ENCODE measurements at places on chromosomes 11 and 22.

DNA sequence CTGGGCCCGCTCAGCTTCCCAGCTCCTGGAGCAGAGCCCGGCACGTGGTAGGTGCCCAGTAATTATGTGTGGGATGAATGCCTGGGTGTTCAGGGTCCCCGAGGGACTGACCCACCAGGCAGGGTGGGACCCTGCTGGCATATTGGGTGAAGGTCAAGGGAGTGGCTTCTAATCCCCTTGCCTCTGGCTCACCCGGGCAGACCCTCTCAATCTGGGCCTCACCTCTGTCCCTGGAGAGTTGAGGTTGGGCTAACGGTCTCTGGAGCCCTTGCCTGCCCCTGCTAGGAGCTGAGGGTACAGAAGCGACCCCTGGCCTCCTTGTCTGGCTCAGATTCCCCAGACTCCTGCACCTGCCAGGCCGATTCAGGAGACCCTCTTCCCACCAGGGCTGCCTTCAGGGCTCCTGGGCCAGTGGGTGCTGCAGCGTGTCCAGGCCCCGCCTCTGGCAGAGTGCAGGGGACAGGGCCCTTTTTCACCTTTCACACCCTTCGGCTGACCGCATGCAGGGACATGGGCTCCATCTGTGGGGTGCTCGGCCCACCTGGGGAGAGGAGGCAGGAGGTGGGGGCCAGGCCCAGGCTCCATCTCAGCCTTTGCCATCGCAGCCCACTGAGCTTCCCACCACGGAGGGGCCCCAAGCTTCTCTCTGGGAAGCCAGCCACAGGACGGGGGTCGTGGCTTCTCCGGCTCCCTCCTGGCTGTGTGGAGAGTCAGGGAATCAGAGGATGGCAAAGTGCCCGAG is 3.8 kb upstream of the CTSD start:
- no peak for DNase-seq

DNA sequence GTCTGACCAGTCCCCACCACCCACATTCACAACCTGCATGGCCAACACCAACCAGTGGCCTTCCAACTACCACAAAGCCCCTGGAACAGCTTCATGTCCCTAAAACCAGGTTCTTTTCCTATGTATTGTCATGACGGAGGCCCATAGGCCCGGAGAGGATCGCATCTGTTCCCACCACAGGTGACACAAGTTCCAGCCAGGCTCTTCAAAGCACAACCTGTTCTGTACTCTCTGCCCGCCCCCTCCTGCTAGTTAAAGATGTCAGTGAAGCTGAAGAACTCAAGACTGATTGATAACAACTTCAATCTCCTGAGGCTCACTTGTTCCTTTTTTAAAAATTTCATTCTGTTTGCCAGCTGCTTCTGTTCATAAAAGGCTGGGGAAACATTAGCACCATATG is 121.1 kb upstream of the GUCY1A2 start:
- DNase-seq, result no peak

DNA sequence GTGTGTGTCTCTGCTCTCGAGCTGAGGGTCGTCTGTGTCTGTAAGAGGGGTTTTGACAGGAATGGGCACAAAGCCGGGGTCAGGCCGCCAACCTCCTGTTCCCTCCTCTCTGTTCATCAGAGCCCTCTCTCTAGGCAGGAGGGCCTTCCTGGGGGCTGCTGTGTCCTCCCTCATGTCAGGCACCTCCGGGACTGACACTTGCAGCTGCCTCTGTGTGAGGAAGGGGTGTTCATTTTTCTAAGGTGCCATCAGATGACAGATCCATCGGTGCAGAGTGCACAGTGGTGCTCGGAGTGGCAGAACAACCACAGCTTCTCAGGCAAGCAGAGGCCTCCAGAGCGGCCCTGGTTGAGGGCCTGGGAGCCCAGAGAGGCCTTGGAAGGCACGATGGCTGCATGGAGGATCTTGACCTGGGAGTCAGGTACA is 265.4 kb upstream of the B3GAT1 start:
- DNase-seq, result no peak

GRCh38 chr22:34946339-34946985 is 119.5 kb upstream of the ISX start:
- no peak for DNase-seq

DNA sequence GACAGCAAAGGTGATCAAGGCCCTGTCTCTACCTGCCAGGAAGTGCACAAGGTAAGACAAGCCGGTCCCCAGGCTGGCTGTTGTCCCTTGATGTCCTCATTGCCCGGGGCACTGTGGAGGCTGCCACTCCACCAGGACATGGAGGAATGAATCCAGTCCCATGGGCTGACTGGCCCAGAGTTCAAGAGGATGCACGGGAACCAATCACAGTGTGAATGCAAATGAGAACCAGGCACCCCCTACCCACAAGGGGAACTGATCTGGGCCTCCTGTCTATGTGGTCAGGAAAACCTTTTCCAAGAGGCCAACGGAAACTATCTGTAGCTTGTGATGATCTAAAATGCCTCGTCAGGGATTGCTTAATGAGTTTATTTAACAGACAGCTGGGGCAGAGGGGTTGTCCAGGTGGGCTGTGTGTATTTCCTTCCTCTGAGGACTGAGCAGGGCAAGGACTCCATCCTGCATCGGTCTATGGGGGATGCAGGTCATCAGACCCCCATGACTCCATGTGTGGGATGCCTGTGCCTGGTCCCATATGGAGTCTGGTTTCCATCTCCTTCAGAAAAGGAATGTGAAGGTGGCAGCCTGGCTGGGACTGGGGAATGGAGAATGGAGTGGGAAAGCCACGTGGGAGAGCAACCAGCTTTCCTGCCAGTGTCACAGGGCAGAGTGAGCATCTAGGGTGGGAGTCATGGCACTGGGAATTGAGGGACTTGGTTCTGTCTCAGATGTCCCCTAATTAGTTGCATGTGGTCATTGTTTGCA is 60.5 kb downstream of the CD82 start:
- DNase-seq, result no peak

DNA sequence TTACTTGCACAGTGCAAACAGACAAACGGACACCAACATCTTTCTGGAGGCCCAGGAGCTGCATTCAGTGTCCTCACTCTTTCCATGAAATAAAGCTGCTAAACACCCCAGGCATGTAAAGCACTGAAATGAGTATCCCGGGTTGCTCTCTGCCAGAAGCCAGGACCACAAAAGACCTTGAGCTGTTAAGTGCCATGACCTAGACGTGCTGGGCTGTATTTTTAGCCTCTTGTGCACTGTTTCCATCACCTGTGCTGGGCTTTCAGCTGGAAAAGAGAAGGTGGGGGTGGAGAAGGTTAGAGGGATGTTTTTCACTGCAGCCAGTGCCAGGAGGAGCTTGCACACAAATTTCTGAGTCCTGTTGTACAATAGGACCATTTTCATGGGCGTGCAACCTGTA is 3.4 kb upstream of the KREMEN1 start:
- DNase-seq, result no peak

DNA sequence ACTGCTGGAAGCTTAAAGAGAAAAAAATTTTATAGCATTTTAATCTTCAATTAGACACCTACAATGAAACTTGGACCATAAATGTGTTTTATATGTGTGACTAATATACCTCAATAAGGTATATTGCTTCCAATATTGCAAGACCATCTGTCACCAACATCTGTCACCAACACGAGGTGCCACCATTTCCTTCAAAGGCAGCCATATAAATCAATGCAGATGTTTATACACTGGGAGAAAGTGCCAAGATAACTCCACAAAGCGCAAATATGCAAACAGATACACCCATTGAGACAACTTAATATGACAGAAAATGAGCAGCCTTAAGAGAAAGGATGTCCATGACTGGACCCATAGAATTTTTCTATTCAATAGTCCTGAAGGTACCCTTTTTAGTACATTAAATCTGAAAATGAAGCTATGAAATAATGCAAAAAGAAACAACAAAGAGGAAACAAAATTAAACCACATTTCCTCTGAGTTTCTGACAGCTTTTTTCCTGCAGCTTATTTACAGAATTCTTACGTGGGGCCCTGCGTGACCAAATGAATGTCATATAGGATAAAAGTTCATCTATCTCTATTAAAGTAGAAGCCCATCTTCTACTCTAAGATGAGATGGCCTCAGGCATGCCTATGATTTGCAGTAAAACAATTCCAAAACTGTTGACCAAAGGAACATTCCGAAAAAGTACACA is 12.5 kb downstream of the MPZL3 start:
- no peak for DNase-seq

DNA sequence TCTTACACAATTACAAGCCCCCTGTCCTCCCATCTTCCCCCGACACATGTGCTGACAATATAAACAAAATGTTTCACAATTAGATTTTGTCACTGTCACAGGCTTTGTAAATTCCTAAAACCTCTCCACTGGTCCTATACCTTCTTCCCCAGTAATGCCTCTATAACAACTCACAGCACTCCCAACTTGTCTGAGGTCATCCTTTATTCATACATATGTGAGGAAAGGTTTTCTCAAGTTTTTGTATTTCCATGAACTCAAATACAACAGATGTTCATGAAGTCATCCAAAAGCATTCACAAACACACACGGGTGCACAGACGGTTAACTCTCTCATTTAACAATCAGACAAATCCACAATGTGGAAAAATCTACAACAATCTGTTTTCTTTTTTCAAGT is 1.9 kb downstream of the OR52H1 start:
- DNase-seq, result no peak

GRCh38 chr11:66240781-66241136 is 27.7 kb upstream of the RAB1B start:
- no peak for DNase-seq

Data from CD4-positive, alpha-beta T cell (primary cell).